ENCODE measurements at places on chromosomes 2 and 18. TPM values are rescaled to one million over a fixed set of nuclear protein-coding genes. Genes with fewer than 3 reads are reported as not detected.
A peak's percentile ranks its signal among the peaks of the same experiment; 100 is the strongest.

MC4R gene
- total RNA-seq: not detected

PRKAG3 gene
- not detected for total RNA-seq

DYNC2LI1 gene
- 40.4 TPM for total RNA-seq

MAP3K19 gene
- 1.1 TPM for total RNA-seq

PDE11A gene
- 2.2 TPM for total RNA-seq

MAB21L4 gene
- total RNA-seq: 34.5 TPM

FEV gene
- total RNA-seq: not detected

ICOS gene
- total RNA-seq: 0.10 TPM

DNA sequence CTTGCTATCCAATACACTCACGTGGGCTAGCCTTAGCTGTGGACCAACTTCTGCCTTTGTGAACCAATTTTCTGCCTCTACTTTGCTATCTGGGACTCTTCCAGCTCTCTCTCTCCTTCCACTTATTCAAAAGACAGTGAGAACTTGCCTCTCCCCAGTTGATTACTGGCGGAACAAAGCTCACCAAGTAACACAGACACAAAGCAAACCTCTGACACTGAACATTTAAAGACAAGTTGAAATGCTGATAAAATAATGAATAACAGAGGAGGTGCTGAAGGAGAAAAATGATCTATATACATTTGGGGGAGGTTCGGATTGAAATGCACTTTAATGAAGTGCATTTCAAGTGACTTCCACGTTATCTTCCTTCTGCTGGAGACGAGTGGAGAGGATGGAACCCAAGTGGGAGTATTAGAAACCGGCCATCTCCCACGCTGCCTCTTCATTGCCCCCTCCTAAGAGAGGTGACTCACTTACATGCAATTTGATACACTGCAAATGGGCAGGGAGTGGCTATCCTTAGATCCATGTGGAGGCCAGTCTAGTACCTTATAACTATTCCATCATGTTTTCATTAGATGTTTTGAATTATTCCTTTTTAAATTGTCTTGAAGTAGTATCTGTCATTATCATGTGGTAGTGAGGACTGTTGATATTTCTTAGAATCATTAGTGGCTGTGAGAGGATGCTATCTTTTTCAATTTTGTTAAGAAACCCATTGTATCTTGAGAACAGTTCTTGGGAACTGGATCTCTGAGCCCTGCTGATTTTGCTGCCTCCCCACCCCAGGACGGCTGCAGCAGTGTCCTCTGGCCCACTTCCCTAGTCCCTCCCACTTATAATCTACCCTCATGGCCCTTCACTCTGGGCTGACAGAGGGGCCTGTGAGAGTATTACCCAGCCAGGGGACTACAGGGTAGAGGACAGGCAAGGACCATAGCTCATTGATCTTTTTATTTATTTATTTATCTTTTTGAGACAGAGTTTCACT is 6.0 kb upstream of the GLI2 start:
- no peak for DNase-seq

DNA sequence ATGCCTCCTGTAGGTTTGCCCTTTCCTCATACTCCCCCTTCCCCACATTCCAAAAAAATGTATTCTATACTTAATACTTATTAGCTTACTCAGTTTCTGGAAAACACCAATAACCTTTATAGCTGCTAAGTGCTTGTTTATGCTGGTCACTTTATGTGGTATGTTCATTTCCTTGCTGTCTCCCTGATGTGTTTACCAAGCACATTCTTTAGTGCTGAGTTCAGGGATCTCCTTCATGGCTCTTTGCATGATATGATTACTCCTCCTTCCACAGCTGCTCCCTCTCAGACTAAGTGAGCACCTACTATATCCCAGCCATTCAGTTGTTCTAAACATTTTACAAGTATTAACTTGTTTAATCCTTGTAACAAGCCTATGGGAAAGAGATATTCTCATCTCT is 698.3 kb upstream of the FANCL start:
- DNase-seq: no peak

GRCh38 chr2:11042841-11043240 is 112.4 kb upstream of the SLC66A3 start:
- no peak for DNase-seq

DNA sequence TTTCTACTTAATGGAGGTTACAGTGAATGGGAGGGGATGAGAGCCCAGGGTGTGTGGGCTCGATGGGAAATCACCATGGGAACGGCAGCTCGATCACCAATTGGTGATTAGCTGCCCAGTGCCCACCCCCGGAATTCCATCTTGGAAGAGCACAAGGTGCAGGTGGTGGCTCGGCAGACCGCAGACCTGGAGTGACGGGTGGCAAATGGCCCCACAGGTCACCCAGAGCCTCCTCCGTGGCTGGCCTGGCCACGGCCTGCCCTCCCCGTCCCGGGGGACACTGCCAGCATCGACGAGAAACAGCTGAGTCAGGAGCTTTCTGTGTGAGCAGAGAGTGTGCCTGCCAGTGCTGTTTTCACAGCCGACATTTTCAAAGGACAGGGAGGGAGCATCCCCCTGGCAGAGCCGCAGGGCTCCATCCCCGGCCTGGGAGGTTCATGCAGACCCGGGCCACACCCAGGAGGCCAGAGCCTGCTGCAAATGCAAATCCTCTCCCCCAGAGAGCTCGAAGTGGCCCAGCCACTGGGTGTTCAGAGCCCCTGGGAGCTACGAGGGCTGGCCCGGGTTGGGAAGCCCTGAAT is 176.4 kb upstream of the MYT1L start:
- no peak for DNase-seq

- no peak for DNase-seq
Measured at GRCh38 chr2:160306985-160307384, 106.9 kb upstream of the ITGB6 start.

DNA sequence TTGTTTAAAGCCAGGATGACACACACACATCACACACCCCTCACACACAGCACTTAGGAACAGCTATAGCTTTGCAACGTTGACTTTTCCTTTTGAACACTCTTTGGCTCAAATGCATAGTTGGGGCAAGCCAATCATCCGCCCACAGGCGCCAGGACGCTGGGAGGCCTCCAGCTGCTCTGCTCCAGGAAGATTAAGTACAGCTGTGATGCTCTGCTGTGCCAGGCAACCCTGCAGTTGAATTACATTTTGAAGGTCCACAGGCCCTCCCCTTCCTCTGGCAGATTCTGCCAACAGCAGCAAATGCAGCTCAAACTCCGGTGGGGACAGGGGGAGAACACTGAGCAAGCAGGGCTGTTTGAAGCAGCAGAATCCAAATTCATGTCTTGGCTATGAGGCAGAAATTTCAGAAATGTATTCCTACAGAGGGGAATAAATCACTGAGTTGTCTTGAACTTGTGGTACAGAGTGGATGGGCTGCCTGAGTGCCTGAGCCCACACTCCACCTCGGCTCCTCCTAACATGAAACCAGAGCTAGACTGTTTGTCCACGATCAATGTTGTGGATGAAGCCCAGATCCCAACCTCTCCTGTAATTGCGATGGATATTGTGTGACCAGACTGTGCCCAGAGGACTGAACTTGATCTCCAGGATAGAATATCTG is 86.5 kb upstream of the PPP1CB start:
- DNase-seq: peak; percentile 83

GRCh38 chr2:10369269-10370255 is 66.9 kb downstream of the HPCAL1 start:
- DNase-seq: peak; percentile 68

DNA sequence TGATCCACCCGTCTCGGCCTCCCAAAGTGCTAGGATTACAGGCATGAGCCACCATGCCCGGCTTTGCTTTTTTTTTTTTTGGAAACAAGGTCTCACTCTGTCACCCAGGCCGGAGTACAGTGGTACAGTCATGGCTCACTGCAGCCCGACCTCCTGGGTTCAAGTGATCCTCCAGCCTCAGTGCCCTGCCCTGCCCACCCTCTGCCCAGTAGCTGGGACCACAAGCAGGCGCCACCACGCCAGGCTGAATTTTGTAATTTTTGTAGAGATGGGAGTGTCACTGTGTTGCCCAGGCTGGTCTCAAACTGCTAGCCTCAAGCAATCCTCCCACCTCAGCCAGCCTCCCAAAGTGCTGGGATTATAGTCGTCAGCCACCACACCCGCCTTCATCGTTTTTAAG is 11.6 kb upstream of the PSD4 start:
- DNase-seq: no peak

- DNase-seq: no peak
Measured at GRCh38 chr2:85158559-85159273, 25.5 kb downstream of the TCF7L1 start.

DNA sequence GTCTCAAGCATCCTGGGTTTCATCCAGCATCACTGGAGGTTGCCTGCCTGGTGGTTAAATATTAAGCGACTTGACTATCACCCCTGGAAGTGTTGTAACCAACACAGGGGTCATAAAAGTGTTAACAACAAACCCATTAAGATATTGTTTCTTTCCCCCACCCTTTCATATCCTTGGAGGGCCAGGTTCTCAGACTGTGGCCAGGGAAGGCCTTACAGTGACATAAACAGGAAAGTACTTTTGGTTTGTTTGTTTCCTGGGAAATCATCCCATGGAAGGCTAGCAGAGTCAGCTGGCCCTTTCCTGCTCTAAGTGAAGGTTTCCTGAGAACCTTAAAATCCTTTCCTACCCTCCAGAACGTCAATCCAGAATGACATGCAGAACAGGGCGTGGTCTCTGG is 160.9 kb downstream of the CLIP4 start:
- no peak for DNase-seq

- no peak for DNase-seq
Measured at GRCh38 chr2:176112375-176113302, 3.9 kb upstream of the HOXD10 start.

GRCh38 chr2:1686784-1687105 is 57.6 kb downstream of the PXDN start:
- peak; percentile 6 for DNase-seq

- DNase-seq: peak; percentile 6
Measured at GRCh38 chr2:72145658-72146329, 1.9 kb downstream of the CYP26B1 start.

- DNase-seq: no peak
Measured at GRCh38 chr2:176187200-176187898, 1.1 kb upstream of the HOXD1 start.

DNA sequence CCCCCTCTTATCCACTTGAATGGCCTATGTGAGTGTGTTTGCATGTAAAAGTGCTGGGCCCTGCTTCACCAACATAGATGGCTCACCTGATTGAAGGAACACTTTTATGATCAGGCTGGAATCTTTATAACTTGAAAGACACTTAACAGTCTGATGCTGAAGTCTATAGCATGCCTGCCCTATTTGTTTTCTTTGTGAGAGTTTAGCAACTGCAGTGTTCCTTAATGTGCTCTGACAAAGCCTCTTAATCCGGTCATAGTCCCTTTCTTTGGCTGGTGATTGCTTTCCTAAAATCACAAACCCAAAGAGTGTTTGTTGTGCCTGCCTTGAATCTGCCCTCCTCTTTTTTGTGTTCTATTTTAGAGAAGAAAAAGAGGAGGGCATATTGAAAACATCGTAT is 1382.8 kb upstream of the CELF4 start:
- DNase-seq: peak; percentile 32

GRCh38 chr2:61950571-61951315 is 45.3 kb downstream of the COMMD1 start:
- no peak for DNase-seq

- DNase-seq: no peak
Measured at GRCh38 chr18:51345848-51346391, 148.4 kb upstream of the MEX3C start.

- peak; percentile 76 for DNase-seq
Measured at GRCh38 chr2:85277416-85278158, 50.2 kb downstream of the TGOLN2 start.

DNA sequence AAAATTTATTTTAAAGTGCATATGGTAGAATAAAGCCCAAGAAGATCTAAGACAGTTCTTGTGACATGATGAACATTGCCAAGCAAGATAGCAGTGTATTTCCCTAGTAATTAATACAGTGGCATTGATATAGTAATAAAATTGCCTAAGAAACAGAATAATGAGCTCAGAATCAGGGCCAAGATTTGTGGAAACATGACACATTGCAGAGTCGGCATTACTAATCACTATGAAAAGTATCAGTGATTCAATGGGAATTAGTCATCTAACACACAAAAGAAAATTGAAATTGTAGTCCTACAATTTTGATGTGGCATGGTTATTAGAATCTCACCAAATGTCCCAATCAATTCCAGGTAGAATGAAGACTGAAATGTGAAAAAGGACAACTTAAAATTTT is 243.0 kb upstream of the CYRIA start:
- DNase-seq: no peak

Data from hepatocyte (in vitro differentiated cells).